ENCODE measurements at places on chromosomes 6 and 20.
A peak's percentile ranks its signal among the peaks of the same experiment; 100 is the strongest.

DNA sequence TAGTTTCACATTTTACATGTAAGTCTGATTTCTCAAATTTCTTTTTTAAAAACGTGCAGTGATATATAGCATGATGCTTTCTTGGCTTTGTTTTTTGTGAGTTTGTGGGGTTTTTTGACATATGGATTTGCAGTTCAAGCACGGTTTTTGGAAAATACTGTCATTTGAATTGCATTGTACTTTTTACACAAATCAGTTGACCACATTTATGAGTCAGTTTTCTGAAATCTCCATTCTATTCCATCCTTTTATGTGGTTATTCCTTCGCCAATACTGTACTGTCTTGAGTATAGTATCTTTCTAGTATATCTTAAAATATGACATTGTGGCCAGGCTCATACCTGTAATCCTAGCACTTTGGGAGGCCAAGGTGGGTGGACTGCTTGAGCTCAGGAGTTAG, 890.0 kb upstream of the CITED2 start:
- DNase-seq: no peak

DNA sequence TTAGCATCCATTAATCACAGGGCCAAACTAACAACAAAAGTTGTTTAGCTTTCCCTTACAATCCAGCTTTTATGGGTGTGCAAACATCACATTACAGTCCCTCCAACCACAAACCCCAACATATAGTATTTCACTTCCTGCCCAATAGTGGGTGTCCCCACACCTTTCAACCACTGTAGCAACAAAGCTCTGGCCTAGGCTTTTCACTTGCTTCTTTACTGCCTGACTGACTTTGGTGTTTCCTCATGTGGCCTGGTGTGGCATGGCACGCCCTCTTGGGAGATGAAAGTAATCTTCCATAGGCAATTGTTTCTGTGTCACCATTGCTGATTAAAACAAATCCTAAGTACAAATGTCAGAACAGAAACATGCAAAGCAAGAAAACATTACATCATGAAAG, 46.3 kb downstream of the MCM8 start:
- peak; percentile 23 for DNase-seq

DNA sequence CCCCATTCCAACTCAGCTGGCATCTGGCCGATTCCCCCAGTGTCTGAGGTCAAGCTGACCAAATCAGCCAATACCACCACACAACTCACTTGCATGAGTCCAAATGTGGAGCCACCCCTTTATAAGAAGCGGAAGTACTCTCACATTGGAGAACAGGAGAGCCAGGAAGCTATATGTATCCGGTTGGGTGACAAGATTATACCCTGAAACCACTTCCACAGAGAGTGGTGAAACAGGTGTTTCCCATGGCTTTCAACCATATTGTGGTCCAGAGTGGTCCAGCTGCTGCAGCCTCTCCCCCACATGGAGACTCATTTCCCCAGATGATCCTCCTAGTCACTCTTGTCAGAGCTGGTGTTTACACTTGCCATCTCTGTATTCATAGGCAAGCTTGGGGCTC, 24.0 kb upstream of the SERINC1 start:
- DNase-seq: no peak

DNA sequence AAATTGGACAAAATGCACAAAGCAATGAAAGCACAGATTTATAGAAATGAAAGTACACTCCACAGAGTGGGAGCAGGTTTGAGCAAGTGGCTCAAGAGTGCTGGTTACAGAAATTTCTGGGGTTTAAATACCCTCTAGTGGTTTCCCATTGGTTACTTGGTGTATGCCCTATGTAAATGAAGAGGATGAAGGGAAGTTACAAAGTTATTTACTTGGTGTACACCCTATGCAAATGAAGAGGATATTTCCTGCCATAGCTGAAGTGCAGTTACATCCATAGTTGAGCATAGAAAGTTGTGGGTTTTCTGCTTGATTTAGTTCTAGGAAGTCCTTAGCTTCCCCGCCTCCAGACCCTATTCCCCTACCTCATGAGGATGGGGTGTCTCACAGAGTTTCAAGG, 22.7 kb downstream of the BCAS1 start:
- no peak for DNase-seq

- DNase-seq: no peak
Observed at GRCh38 chr20:62202083-62202395, 18.0 kb downstream of the HRH3 start.

- DNase-seq: no peak
Observed at GRCh38 chr20:9300534-9300933, 213.9 kb upstream of the LAMP5 start.
